ENCODE measurements at places on chromosomes 3 and 15.

DNA sequence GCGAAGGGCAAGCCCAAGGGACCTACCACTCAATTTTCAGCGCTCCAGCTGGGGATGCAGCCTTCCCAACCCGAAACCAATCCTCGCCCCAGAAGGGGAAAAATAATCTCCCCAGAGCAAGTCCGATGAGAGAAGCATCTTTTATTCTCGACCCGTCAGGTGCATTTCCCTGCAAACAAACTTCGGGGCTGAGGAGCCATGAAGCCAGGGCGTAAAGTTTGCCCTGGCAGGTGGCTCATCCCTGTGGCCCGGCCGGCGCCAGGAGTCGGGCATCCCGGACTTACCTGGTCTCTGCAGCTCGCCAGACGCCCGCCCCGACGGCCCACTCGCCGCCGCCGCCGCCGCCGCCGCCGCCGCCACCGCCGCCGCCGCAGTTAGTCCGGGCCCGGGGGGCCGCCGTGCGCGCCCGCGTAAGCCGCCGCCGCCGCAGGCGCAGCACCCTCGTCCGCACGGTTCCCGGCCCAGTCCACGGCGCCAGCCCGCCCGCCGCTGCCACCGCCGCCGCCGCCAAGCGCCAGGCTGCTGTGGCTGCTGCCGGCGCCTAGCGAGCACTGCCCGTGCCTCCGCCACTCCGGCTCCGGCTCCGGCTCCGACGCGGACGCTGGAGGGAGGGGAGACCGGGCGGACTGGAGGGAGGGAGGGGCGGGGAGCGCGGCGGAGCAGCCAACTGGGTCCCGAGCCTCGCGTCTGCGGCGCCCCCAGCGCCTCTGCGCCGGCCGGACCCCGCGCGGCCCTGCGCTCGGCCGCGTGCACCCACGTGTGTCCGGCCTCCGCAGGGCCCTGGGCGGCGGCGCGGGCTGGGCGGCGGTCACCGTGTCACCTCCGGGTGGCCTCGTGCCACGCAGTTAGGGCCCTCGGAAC is at the start of gene CNTN3:
Gene CNTN3 (minus strand): TSS at position 553 of the 861 bp plus-strand sequence. CDS start 93,547 bp downstream, outside the sequence.
- no peak for DNase-seq

GRCh38 chr15:67825881-67826716 is 790 bp downstream of the SKOR1 start:
- no peak for DNase-seq

DNA sequence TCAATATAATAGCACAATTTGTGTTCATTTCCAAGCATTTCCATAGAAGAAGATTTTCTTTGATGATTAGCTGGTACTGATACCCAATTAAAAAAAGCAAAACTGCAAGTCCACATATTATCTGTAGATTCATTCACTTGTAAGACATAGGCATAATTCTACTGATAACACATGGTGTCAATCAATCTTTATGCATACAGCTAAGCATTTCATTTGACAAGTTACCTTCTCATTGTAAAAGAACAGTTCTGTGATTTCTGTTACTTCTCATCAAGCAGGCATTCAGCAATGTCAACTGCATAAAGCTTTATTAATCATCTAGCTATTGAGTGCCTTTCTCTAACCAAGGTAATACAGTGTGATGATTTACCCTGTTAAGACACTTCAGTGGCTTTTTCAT is 672.0 kb downstream of the PLOD2 start:
- DNase-seq = no peak

GRCh38 chr15:88695691-88696251 is 57.0 kb downstream of the ISG20 start:
- no peak for DNase-seq

DNA sequence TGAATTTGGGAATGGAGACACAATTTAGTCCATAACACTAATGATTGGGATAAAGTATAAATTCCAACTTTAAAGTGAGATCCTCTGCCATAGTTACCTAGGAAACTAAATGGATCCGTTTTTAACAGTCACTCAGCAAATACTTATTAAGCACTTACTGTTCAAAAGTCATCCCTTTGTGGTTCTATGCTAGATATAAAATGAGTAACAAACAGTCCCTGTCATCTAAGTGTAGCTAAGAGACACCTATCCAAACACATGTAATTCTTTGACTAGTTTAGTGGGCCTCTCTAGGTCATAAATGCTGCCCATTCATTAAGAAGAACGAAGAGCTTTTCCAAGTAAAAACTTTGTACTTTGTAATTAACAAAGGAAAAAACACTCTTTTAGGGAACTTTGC is 244.2 kb upstream of the CDIN1 start:
- DNase-seq = no peak

All from stimulated activated CD8-positive, alpha-beta memory T cell treated with anti-CD3 and anti-CD28 coated beads, Interleukin-7, amount 100 ng/mL, for 1 hour (primary cell).